ENCODE measurements at places on chromosomes 3 and 15. TPM values are rescaled to one million over a fixed set of nuclear protein-coding genes. Genes with fewer than 3 reads are reported as not detected.

DNA sequence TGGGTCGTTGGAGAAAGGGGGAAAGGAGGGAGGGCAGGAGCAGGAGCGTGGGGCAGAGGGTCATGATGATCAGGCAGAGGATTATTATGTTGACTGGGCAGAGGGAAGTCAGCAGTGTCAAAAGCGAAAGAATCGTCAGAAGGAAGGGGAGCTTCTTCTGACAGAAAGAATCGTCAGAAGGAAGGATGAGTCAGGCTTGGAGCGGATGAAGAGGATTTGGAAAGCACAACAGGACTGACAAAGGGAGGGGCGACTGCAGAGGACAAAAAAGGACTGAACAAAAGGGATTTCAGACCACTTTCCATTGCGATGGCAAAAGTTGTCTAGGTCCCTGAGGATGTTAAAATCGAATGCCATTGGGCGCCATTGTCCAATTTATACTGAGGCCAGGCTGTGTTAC, 1053.5 kb downstream of the SI start:
- DNase-seq = no peak

GRCh38 chr3:127299276-127299675, 11.4 kb upstream of the PRR20G start:
- DNase-seq = no peak

GRCh38 chr3:53243785-53244184, 12.0 kb downstream of the TKT start:
- DNase-seq = no peak

DNA sequence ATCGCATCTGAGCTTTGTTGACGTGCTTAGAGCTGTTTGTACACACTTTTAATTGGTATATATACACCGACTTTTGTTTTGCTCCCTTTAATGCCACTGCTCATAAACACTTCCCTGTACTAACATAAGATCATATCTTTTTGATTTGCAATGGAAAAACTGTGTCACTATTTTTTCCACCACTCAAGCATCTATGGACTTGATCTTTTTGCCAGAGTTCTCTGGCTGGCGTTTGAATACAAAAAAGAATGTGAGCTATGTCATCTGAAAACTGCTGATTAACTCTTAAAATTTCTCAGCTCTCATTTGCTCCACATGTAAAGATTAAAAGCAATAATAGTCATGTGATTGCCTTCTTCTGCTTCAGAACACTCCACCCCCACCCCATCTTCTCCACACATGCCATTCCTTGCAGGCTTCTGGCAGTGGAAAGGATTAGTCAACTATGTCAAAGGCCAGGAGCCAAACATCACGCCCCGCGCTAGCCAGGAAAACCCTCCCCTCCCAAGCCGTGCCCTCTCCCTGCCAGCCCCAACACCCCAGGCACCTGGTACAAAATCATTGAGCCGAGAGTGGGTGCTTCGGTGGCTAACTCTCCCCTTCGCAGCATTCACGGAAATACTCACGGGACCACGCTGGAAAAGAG, 123.4 kb upstream of the MEF2A start:
- DNase-seq = peak; percentile 97

DNA sequence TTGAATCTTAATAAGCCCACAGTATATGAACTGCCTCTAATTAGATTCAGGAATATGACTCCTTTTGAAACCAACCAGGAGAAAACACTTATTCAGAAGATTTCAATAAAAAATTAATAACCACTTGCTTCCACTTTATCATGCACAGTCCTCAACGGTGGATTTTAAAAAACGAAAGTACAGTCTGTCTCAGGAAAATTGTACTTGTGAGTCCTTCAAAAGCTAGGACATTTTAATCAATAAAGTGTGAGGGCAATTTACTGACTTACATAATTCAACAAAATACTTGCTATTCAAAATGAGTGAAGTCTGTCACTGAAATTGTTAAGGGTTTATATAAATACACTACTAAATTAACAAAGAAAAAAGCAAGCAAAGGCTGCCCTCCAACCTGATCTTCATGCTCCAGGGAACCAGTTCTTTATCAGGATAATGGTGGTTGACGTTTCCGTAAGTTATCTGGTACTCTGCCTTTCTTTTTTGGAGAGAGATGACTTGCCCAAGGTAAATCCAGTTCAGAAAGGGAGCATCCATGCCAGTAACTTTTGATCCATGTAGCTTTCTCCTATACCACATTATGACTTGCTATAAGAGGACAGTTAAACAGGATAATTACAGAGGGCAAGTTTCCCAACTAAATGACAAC, 17.0 kb downstream of the SUCLG2 start:
- no peak for DNase-seq

DNA sequence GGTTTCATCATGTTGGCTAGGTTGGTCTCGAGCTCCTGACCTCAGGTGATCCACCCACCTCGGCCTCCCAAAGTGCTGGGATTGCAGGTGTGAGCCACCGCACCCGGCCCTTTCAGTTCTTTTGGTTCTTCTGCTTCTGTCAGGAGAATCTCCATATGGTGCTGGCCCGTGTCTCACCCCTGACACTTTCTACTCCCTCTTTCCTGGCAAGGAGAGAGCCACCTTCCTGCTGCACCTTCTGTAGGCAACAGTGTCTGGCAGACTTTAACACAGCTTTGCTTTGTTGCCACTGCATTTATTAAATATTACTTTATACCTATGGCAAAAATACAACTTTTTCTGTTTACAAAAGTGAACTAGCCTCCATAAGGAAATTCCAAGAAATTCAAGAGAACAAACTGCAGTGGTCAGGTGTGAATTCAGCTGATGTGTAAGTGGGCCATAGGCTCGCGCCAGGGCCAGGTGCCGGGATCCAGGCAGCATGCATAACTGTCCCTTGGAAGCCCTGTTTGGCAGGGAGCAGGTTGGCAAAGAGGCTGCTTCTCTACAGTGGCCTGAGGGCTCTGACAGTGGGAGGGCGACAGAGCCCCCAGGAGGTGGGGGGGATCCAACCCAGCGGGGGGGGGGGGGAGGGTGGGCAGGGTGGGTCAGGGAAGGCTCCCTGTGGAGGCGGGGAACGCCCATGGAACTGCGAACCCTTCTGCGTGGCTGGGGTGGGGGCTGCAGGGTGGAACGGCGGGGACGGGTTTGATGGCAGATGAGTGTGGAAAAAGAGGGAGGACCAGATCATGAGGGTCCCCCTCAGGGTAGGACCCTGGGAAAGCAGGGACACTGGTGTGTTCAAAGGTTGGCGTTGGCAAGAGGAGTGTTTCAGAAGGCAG, 21.1 kb downstream of the CTSH start:
- no peak for DNase-seq

DNA sequence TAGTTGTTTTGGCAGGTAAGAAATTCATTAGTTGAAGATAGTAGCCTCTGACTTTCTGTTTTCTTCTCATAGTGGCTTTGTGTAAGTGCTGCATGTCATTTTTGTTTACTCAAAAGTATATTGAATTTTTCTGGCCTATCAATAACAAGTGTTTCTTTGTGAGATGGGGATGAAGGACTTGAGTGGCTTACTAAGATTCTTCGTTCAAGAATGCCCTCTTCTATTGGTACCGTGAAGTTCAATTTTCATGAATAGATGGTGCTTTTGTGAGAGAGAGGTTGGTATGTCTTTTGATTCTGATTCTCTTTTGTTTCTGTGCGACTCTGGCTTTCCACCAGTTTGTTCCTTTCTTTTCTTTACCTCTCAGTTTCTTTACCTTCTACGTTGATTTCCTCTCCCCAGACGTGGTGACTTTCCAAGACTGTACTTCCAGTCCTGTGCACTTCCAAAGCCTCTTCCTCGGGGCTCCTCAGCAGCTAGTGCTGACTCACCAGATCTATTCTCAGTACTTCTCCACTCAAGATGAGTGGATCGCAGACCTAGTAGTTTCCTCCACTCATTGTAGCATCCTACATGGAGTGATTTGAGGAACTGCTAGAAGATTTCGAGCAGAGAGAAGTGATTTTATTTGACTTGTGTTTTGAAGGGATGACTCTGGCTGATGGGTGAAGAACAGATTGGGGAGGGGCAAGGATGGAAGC, 82.0 kb upstream of the EPHB3 start:
- DNase-seq = no peak

Gene ZBED2
- 13.5 TPM for total RNA-seq

DNA sequence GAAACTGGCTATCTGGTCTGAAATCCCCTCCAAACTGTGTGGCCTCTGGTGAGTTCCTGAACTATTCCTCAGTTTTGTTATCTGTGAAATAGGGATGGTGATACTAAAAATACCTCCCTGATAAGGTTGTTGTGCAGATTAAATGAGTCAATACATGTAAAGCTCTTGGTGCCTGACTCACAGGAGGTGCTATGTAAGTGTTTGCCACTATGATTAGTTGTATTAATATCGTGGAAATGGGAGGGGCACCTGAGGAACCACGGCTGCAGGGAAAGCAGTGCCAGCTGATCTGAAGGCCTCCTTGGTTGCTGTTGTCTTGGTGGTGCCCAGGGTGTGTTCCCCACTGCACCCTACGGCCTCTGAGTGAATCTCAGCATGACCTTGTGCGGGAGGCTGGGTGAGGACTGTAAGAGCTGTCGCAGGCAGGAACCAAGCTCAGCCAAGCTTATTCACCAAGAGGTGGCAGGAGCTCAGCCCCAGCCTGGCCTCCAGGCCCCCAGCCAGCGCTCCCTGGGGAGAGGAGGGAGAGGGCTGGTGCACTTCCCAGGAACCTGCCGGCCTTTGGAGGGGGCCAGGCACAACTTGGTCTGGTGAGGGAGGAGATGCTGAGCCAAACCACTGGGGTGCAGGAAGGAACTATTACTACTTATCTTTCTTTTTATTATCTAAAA, 44.8 kb upstream of the CCDC174 start:
- no peak for DNase-seq

Gene C3orf52
- 33.1 TPM for total RNA-seq

DNA sequence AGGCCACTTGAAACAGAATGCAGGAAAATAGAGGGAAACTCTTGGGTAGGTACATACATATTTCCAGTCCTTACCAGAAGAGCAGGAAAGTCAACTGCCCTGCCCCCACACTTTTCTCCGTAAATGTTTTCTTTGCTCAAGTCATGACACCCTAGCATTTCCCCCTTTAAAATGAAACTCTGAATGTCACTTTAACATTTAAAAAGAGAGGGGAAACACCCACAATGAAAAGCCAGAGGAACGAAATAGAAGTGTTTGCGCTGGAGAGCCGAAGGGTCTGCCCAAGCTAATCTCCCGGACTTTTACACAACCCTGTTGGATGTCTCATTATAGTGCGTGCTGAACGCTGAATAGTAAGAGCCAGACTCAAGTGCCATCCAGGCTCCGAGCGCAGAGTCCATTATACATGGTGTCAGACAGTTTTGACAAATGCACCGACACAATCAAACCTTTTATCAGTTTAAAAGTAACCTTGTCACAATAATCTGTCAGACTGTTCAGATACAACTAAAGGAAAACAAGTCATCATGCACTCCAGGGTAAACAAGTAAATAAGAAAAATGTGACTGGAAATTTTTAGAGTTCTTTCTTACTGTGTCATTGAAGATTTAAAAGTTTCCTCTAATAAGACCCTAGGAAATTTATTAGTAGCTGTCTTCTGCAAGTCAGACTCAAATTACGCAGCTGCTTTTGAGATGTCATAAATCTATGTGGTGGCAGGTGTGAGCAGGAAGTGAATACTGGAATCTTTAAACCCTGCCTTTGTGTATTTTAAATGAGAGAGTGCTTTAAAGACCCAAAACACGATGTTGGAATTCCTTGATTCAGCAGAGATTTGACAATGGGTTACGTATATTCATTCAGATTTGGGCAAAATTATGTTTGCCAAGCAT, 159.8 kb downstream of the RBMS3 start:
- DNase-seq = peak; percentile 43

Gene RTP4
- 1.1 TPM for total RNA-seq

DNA sequence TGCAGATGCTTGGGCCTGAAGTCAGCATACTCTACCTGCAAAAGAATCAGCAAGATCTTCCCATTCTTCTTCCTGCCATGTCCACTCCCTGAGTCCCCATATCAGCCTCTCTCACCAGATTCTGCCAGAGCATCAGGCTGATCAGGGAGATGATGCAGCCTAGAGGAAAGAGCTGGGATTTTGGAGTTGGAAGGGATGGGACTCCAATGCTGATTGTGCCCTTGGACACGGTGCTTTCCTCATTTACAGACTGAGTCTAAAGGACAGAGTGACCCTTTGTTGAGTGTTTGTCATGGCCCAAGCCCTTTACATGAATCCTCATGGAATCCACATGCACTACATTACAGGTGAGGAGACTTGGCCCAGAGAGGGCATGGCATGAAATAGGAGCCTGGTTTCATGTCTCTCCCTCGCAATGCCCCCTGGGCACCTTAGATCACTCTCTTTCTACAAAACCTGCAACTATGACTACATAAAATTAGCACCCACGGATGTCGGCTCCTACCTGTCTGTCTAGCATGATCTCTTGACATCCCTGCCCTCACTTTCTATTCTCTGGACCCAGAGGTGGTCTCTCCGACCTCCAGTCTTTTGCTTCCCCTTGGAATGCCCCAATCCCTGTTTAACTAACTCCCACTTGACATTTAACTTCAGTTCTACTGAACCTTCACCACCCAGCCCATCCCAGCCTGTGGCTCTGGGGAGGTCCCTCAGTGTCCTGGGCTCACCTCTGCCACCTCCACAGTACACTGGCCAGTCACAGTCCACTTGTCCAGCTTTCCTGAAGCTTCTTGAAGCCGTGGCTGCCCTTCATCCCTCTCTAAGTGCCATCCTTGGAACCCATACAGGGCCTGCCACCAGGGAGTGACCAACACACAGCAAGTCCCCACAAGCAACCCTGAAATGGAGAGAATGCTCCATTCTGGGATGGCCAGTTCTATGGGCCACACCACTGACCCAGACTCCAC, 173.5 kb downstream of the ABHD5 start:
- no peak for DNase-seq

Gene ANKUB1
- total RNA-seq = not detected

Gene GPR149
- total RNA-seq = not detected

Gene EPHA3
- total RNA-seq = 0.45 TPM

DNA sequence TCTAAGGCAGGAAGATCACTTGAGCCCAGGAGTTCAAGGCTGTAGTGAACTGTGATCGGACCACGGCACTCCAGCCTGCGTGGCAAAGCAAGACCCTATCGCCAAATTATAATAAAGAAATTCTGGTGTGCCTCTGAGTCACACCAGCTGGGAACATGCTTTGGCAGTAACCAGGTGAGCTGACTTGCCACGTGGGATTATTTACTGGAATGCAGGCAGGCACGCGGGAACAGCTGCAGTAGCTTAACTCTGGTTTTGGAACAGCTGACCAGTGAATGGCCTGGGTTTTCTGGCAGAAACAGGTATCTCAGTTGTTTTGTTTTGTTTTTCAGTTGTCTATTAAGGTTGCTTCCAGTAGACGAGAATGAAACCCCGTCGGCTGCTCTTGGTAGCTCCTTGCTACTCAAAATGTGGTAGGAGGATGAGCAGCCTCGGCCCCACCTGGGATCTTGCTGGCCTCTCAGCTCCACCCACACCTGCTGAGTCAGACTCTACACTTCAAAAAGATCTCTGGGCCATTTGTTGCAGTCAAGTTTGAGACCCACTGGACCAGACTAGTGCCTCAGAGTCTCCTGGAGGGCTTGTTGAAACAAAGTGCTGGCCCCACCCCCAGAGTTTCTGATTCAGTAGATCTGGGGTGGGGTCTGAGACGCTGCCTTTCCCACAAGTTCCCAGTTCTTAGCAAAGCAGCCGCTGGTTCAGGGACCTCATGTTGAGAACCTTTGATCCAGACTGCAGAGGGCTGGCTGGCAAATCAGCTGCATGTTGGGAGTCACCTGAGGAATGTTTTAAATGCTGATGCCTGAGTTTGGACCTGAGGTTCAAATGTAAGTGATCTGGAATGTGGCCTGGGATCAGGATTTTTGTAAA, 26.6 kb downstream of the IDH2 start:
- DNase-seq = peak; percentile 70

Gene HDAC11
- total RNA-seq = 23.7 TPM

Data from renal cortical epithelial cell (primary cell).